ENCODE measurements at places on chromosomes 1 and 21.

GRCh38 chr1:63873751-63874150 lies 99.9 kb downstream of the ROR1 start:
- DNase-seq = no peak

DNA sequence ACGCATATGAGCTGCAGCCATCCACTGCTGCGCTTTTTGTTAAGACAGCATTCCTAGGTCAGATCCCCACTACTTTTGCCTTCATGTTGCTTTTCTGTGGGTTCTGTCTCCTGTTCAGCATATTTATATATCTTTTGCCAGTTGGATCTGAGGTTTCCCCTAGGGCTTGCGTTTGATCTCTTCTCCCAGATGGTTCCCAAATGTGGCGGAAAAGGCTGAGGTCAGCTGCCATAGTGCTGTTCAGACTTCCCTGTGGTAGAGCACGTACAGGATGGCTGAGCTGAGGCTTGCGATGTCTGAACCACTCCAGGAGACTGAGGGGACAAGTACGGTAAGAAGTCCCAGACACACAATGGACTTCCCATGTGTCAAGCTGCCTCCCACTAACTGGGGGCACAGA lies 39.8 kb downstream of the COL6A1 start:
- DNase-seq = no peak

DNA sequence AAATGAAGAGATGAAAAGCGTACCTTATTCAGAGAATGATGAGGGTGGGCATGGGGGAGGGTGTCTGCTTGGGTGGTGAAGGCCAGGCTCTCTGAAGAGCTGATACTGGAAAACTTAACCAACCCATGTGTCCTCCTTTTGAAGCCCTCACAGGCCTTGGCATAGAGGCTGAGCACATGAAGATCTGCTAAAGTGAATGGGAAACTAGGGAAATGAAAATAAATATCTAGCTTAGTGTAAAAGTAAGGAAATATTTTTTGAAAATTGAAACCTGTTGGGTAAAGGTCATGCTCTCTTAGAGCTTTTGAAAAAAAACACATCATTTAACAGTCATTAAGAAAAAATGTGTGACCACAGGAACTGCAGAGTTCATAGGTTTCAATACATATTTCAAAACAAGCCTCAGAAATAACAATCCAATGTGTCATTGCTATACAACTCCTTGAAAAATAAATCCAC lies 40.5 kb upstream of the RALGPS2 start:
- peak; percentile 83 for DNase-seq

- no peak for DNase-seq
Measured at GRCh38 chr1:112894010-112894292, 62.0 kb downstream of the SLC16A1 start.

- DNase-seq = no peak
Measured at GRCh38 chr1:99004254-99004860, 304 bp downstream of the PLPPR5 start.

- no peak for DNase-seq
Measured at GRCh38 chr1:3928586-3928985, 28.5 kb upstream of the C1orf174 start.

- peak; percentile 28 for DNase-seq
Measured at GRCh38 chr1:75412616-75413015, 198.3 kb downstream of the SLC44A5 start.

GRCh38 chr1:18118491-18118890 lies 10.9 kb downstream of the IGSF21 start:
- no peak for DNase-seq

DNA sequence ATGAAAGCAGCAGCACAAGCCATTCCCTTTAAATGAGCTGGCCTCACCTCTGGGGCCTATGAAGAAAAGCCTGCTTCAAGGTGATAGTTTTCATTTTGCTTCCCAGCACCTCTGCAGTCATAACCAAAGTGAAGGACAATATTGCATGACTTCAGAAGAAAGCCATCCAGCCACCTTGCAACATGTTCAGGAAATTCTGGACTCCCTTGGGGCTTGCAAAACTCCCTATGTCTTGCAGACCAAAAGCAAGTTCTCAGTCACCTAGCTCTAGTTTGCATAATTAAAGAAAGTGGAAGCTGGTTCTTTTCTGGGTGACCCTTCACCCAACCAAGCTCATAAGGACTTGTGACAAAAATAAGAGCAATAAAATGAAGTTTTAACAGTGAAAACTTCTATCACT lies 87.6 kb downstream of the GFI1 start:
- DNase-seq = no peak

DNA sequence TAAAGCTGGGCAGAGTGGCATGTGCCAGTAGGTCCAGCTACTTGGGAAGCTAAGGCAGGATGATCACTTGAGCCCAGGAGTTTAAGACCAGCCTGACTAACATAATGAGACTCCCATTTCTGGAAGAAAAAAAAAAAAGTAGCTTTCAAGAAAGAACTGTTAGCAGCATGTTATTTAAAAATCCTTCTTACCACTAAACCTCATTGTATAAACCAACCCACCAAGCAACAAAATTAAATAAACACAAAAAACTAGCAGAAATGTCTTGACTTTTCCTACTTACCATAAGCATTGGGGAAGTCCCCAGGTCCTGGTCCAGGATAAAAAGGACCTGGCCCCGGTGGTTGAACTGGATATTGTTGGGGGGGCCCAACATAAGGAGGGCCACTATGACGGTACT lies 192.9 kb upstream of the HP1BP3 start:
- DNase-seq = no peak

- no peak for DNase-seq
Measured at GRCh38 chr21:25385341-25385740, 221.9 kb downstream of the MRPL39 start.

GRCh38 chr1:18191481-18192155 lies 84.0 kb downstream of the IGSF21 start:
- no peak for DNase-seq

GRCh38 chr1:225445639-225446594 lies 18.1 kb upstream of the LBR start:
- DNase-seq = peak; percentile 42

GRCh38 chr1:55519937-55520683 lies 304.9 kb upstream of the USP24 start:
- DNase-seq = no peak

GRCh38 chr21:27487676-27488075 lies 520.8 kb upstream of the ADAMTS5 start:
- no peak for DNase-seq

GRCh38 chr1:201223852-201224665 lies 33.4 kb downstream of the IGFN1 start:
- no peak for DNase-seq

DNA sequence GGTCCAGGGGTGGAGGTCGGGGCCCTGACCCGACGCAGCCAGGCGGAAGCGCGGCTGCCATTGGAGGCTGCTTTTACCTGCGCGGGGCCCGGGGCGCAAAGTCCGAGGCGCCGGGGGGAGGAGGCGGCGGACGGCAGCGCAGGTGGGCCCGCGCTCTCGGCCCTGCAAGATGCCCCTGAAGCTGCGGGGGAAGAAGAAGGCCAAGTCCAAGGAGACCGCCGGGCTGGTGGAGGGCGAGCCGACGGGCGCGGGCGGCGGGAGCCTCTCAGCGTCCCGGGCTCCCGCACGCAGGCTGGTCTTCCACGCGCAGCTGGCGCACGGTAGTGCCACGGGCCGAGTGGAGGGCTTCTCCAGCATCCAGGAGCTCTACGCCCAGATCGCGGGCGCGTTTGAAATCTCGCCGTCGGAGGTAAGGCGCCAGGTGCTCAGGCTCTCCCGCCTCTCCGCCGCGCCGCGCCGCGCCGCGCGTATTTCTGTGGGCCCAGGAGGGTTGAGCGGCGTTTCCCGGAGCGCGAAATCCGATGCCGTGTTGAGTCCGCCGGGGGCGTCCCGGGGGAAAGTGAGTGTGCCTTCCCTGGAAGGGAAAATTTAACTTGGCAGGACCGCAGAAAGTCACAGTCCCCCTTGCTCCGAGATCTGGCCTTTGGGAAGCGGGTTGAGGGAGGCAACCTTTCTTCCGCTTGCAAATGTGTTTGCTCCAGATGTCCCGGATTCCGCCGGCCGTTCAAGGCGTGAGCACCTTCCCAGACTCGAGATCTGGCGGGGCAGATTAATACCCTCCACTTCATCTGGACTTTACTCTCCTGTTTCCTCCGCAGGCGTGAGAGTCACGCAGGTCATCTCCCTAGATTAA lies at the start of gene GIPC2:
TSS of gene GIPC2 (plus strand) at position 41 of the 853 bp plus-strand sequence. CDS start at position 170, 129 bp downstream.
- DNase-seq = no peak

DNA sequence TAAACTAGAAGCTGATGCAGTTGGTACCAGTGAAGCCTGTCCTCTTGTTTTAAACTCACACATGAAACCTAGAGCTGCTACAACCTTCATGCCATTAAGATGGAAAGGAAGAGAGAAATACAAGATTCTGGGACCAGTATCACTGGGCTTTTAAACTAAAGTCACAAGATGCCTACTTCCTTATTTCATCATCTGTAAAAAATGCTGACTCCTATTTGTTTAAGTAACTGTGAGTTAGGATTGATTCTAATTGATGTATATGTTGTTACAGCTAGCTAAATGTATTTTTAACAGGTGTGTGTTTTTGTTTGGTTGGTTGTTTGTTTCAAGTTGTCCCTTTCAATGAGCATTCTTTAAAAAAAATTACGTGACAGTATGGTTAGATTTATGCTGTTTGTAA lies 833.3 kb upstream of the PRMT6 start:
- no peak for DNase-seq

GRCh38 chr1:3590139-3590763 lies 21.1 kb downstream of the MEGF6 start:
- no peak for DNase-seq

DNA sequence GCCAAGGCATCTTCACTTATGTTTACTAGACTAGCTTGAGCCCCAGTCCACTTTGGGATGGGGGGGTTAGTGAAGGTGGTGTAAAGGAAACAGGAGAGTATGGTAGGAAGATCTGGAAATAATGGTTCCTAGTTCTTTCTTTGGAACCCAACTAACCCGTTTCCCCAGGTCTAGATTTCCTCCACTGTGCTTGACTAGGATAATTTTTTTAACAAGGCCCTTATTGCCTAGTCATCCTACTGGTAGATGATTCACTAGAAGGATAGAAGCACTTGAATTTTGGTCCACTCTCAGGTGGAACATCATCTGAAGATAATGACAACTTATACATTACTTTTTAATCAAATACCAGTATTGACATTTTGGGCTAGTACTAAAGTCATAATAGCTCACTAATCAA lies 45.9 kb upstream of the MYOCOS start:
- no peak for DNase-seq

Data from RWPE1 (cell line).